Activated T-helper 1 cell treated with Interleukin-2 at 50 U/mL for 16 hours (primary cell): ENCODE measurements at places on chromosomes 3 and 15.

DNA sequence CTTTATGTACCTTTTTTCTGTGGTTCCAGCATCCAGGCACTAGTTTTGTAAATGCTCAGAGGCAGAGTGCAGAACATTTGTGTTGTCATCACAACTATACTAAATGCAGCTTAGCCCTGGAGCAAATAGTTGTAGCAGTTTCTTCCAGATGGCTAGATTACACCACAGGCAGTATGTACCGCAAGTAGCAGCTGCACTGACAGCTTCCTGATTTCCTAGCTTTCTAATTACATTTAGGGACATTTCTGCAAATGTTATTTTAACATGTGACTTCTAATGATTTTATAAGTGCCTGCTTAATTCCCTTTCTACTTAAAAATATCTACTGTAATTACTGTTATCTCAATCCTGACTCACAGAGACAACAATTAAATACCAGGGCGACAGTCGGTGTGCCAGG, 106.5 kb downstream of the NR2E3 start:
- DNase-seq, result no peak

DNA sequence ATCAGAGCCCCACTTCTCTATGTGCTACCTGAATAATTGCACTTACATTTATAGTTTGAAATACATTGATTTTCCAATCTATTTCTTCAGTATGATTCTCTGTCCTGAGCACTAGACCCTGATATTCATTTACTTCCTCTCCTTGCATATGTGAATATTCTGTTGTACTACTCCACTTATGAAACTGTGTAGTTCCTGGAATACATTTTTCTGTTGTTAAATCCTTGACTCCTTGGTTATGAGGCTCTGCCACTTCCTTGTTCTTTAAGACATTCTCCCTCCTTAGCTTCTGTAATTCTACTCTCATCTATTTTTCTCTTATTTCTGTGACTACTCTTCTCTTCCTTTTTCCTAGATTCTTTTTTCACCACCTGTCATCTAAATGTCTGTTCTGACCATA, 12.9 kb upstream of the MGA start:
- DNase-seq, result no peak

- DNase-seq, result no peak
These were observed 42.1 kb upstream of the RARB start for GRCh38 chr3:25385807-25386460.

DNA sequence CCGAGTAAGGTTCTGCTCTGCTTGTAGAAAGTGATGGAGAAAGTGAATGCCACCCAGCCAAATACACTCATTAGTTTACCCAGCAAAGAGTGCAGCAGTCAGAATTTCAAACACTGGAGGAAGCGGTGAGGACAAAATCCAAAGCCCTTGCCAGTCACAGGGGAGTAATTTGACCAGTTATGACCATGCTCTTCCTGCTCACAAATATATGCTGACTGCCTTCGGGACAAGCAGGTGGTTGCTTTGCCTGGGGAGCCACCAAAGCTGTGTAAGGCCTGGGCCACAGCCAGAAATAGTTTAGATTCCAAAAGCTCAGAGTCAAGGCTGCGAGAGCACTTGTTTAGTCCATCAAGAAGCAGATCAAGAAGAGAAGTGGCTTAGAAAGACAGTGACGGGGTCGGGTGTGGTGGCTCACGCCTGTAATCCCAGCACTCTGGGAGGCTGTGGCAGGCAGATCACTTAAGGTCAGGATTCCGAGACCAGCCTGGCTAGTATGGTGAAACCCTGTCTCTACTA, 51.0 kb upstream of the ATP13A3 start:
- no peak for DNase-seq

DNA sequence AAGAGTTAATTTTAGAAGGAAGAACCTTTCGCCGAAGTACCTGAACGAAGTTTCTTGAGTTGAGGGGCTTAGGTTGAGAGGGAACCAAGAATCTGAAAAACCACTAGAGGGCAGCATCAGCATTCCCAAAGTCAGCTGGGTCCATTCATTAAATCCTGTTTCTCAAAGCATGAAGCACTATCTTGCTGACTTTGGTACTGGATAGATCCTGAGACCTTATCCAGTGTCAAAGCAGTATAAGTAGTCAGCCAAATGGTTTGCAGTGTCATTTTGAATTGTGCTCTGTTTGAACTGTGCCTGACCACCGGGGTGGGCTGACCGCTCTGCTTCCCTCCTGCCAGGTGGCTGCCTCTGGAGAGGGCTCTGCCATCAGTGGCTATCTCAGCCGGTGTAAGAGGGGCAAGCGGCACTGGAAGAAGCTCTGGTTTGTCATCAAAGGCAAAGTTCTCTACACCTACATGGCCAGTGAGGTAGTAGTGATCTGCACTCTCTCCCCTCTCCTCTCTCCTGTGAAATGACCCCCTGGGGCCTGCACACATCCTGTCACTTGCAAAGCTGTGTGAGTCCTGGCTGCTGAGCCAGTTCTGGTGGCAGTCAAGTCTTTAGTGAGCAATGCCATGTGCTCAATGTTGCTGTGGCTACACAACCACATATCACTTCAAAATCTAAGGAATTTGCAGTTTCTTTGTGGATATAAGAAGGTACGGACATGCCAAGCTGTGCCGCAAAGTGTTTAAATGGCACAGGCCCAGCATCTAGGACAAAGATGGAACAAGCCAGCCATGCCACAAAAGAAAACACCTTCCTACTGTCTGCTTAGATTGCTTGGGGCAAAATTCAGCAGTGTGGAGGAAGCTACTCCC, 21.4 kb upstream of the NR2C2 start:
- no peak for DNase-seq

DNA sequence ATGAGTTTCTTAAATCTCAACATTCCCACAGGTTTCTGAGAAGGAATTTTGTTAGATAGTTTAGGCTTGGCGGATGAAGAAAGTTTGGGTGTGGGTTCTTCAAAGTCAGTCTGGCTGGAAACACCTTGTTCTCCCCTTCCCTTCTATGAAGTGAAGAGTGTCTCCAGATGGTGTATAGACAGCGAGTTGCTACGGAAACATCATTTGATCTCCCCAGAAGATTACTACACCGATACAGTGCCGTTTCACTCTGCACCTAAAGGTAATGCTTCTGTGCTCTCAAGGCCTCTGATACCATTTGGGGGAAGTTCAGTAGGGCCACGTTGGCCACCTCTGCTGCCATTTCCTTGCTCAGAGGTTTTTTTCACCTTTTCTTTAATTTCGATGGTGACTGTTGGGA, 20.6 kb downstream of the DLEC1 start:
- no peak for DNase-seq

DNA sequence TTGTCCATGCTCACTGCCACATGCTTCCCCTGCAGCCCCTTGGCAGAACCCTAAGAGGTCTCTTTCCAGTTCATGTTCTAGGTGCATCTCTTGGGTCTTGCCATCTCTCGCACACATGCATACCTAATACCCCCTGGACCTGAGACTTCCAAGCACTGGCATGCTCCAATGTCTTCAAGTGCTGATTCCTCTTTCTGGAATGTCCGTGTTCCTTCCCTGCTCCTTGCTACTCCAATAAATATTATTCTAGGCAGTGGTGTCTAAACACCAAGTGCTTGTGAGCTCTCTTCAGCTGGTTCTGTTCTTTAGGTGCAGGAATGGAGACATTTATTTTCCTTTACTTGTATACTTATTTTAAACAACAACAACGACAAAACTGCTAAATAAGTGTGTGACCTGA, 370.1 kb downstream of the LPP start:
- no peak for DNase-seq

- DNase-seq, result no peak
These were observed 38.8 kb downstream of the LMCD1 start for GRCh38 chr3:8540456-8540855.

DNA sequence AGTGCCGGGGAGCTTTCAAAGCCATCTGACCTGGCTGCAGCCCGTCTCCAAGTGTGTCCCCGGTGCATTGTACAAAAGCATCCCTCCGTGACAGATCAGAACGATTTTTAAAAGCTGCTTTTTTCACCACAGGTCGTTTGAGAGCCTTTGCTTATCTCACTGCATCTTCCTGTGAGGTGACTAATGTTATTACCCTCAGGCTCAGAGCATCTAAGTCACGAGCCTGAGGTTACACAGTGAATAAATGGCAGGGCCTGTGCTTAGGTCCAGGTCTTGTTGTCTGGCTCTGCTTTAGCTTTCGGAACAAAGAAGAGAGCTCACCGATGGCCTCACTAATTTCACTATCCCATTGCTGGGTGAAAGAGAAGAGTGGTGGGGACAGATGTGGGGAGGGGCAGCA, 83.3 kb downstream of the SEC22A start:
- DNase-seq, result no peak

DNA sequence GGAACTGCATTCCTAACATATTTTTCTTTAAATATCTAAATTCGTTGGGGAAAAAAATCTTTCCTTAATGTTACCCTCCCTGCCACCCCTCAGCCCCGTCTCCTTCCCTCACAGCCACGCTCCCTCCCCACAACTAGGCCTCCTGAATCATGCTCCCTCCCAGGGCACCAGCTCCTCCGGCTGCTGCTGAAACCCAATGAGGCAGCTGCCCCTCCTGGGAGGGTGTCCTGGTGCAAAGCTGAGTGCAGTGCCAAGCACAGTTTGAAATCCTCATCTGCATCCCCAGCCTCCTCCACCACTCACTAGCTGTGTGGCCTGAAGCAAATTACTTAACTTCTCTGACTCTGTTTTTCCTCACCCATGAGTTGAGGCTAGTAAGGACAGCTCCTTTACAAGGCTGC, 2.7 kb upstream of the NR2E3 start:
- DNase-seq, result no peak

DNA sequence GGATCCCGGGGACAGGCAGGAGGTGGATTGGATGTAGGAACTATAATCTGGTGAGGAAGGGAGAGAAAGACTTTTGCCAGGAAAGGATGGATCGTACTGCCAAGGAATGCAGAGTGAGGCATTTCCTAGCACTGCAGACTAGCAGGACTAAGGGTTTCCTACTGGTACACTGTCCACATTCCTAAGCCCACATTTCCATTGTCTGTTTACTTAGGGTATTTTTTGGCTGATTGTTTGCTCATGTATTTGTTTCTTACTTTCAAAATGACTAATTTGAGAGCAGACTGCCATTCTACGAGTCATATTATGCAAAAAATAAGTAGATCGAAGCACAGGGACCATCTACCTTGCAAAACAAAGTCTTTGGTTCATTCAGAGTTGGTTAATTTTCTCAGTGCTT, 1029.5 kb upstream of the NR2F2 start:
- no peak for DNase-seq

GRCh38 chr15:80913541-80913940, 76.1 kb downstream of the MESD start:
- no peak for DNase-seq

DNA sequence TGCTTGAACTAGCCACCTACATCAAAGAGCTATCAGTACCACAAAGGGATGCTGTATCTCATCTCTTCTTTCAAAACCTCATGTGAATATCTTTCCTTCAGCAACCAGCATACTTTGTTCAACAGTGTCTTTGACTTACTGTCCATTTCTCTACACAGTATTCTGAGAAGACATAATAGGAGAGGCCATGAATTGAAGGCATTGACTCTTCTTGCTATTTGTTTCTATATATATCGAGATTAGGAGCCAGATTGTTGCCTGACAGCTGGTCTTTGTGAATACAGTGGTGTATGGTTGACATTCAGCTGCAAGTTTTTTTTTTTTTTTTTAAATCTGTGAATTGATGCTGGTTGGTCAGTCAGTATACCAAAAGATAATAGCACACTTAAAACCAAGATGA, 12.1 kb upstream of the CSRNP1 start:
- DNase-seq, result no peak

- DNase-seq, result no peak
These were observed 89.5 kb upstream of the CHD2 start for GRCh38 chr15:92810418-92811138.

GRCh38 chr3:99861216-99861615, 43.6 kb downstream of the CMSS1 start:
- no peak for DNase-seq

DNA sequence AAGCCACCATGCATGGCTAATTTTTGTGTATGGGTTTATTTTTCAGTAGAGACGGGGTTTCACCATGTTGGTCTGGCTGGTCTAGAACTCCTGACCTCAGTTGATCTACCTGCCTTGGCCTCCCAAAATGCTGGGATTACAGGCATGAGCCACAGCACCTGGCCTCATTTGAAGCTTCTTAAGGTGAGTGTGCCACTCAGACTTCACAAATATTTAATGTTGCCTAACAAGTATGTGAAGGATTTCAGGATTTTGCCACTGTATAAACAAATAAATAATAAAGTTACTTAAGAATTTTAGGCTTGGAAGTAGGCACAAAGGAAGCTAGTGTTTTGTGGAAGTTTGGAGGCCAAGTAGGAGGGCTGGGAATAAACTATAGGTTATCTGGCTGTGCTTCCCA, 73.5 kb downstream of the FGF12 start:
- no peak for DNase-seq

DNA sequence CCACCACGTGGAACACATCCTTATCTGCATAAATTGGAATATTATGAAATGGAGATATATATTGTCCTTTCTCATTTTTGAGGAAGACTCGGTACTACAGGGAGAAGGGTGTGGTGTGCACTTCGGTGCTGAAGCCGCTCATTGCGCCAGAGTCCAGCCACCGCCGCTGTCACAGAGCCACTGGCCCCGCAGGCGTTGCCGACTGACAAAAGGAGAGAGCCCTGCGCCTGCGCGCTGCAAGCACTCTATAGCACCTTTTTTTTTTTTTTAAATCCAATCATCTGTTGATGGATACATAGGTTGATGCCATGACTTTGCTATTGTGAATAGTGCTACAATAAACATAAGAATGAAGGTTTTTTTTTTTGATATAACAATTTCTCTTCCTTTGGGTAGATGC, 130.0 kb upstream of the TBC1D5 start:
- no peak for DNase-seq

DNA sequence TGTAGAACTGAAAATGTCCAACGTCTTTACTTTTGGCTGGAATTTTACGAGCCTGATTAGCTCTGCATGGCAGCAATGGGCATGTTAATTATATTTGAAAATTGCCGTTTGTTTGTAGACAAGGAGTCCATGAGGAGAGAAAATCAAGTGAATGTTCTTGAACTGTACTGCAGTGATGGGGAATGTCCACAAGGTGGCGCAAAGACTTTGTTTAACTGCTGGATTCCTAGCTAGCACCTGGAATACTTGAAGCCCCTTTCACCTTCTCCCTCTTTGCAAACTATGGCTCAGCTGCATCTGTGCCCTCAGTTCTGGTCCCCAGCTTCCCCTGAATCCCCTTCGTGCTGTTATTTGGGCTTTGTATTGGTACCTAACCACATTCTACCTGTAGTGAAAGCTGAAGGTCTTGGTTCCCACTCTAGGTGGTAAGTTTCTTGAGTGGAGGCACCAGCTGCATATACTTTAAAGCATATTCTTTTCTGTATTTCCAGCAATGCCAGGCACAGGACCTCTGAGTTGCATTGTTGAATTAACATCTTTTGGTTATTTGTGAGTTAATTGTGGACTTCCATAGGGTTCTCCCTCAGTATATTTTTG, 25.3 kb downstream of the EXOG start:
- peak; percentile 17 for DNase-seq
